ENCODE measurements at places on chromosomes 5 and 9.
A peak's percentile ranks its signal among the peaks of the same experiment; 100 is the strongest.

- DNase-seq, result no peak
These were observed 353 bp upstream of the PDGFRB start for GRCh38 chr5:150156027-150156368.

GRCh38 chr9:123863164-123863855, 66.6 kb downstream of the DENND1A start:
- DNase-seq, result peak; percentile 61

- DNase-seq, result no peak
These were observed 182.2 kb upstream of the ANKRD55 start for GRCh38 chr5:56415356-56415765.

- peak; percentile 79 for DNase-seq
These were observed 812 bp downstream of the CACFD1 start for GRCh38 chr9:133460405-133461175.

DNA sequence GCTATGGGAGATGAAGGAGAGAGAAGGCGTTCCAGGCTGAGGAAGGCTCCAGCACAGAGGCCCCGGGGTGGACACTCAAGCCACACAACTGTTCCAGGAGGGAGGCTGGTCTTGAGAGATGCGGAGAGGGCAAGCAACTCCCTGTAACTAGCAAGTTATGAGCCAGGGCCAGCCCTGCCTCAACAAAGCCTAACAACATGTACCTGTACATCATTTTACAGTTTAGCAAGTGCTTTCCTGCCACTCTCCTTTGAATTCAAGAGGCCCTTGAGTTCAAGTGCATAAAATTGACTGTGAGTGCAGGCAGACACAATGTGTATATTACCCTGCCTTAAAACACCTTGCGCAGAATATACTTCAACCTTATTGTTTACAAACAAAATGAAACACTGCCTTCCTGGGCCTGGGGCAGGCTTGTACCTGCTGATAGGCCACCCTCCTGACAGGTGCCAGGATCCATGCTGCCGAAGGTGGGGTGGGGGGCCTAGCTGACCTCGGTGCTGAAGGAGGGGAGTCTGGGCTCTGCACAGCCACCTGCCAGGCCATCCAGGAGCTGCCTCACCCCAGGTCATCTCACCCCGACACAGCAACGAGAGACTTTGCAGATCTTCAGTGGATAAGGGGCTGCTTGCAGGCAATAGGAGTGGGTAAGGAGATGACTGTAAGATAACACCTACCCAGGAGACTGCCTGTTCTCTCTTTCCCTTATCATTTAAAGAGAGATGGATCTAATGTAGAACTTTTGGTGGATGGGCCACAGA, 80.0 kb downstream of the PPARGC1B start:
- no peak for DNase-seq

- peak; percentile 98 for DNase-seq
These were observed at the start of gene JAKMIP2 for GRCh38 chr5:147782110-147783028. Gene JAKMIP2 (minus strand): TSS chr5:147782728. CDS start chr5:147671806, 110,922 bp downstream.

- no peak for DNase-seq
These were observed 26.0 kb downstream of the SLC31A2 start for GRCh38 chr9:113176803-113177202.

Measured in eye (tissue), 1 donor.